Activated T-cell treated with anti-CD3 and anti-CD28 coated beads, Interleukin-2, amount 50 U/mL, for 1 hour (primary cell): ENCODE measurements at places on chromosomes 2 and 18.
A peak's percentile ranks its signal among the peaks of the same experiment; 100 is the strongest.

- DNase-seq, result no peak
Observed at GRCh38 chr2:196166876-196167275, 4.5 kb downstream of the STK17B start.

DNA sequence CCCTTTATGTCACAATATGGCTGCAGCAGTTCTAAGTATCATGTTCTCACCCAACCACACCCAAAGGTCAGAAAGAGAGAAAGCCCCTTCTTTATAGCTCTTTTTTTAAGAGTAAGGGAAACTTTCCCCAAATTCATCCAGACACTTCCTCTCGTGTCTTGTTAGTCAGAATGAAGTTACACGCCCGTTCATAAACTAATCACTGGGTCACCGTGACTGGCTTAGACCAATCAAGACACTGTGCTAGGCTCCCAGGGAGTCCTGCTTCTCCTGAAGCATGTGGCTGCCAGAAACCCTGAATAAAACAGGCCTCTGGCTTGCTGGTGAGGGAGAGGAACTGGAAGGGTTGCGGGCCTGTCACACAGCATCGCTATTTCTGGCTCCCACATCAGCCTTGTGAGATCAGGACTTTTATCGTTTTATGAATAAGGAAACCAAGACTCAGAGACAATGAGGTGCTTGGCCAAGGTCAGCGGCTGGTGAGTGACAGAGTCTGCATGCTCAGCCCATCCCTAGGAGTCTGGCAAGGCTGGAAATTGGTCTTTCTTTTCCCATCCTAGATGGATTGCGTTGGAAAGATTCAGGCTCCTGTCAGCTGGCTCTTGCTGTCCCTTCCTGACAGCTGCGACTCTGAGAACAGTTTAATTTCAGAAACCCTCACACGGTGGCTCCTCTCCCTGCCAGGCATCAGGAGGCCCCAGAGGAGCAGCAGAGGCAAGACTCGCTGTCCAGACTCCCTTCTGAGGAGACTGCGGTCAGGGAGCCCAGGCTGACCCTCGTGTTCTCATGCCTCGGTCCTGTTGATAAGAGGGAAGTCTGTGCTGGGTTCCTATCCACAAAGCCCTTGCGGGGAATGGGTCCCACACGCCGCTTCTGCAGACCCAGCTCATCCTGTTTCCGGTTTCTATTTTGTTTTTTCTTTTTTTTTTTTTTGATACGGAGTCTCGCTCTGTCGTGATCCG is 104.5 kb upstream of the TAF1B start:
- no peak for DNase-seq

- peak; percentile 92 for DNase-seq
Observed at GRCh38 chr2:60881047-60881932, at the start of gene REL. Gene REL (plus strand): TSS chr2:60881574. CDS start chr2:60881841, 267 bp downstream.

- no peak for DNase-seq
Observed at GRCh38 chr18:8685141-8685913, 20.0 kb upstream of the MTCL1 start.

DNA sequence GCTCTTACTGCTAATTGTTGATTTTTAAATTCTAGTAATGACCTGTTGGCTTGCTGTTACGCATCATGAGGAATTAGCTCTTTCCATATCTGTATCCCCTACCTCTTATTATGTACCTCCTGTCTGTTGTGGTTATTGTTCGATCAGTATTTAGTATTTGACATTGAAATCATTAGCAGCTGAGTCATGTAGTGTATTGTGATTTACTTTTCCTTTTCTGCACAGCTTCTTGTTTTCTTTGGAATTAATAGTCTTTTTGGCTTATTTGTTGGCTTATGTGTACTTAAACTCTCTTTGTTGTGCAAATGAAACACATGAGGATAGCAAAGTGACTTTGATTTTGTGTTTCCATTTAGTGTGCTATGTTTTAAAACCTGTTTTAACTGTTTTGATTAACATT is 4.3 kb downstream of the EPB41L5 start:
- no peak for DNase-seq

GRCh38 chr2:170019060-170019805 is 158.7 kb upstream of the MYO3B start:
- no peak for DNase-seq

- DNase-seq, result no peak
Observed at GRCh38 chr2:205913668-205914067, 172.3 kb downstream of the INO80D start.

DNA sequence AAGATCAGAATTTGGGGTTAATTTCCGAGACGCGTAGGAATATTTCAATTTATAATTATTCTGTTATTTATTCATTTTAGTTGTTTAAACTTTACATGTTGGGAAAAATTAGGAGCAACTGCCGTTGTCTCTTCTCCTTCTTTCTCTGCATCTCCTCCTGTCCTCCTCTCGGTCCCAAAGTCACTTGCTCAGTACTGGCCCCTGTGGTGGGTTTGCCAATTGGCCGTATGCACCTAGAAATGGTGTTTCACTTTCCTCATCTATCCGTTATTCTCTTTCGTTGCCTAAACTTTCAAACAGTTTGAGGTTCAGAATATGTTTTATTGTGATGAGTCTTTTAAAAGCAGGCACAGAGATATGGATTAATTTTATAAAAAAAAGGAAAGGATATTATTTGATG is 517.9 kb downstream of the PLCL1 start:
- no peak for DNase-seq

GRCh38 chr2:219803294-219803693 is 175.9 kb downstream of the SLC4A3 start:
- DNase-seq, result no peak

DNA sequence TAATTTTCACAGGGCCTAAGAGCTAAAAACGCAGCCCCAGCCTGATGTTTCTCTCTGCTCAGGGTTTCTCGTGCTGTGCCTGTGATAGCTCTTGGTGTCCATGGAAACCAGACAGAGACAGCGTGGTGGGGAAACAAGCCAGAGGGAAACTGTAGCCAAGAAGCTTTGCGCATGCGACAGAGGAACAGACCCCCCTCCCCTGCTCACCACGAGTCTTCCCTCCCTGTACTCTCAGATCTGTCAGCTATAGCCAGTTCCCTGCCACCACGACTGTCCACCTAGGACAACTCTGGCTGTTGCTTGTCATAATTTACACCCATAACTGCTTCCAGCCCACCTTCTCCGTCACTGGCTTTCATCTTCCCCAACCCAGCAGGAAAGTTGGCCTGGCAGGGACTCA is 13.2 kb upstream of the DNAJC27 start:
- DNase-seq, result no peak

GRCh38 chr2:170191166-170191866 is 13.4 kb downstream of the MYO3B start:
- no peak for DNase-seq

GRCh38 chr2:160334028-160334741 is 134.1 kb upstream of the ITGB6 start:
- peak; percentile 28 for DNase-seq

- no peak for DNase-seq
Observed at GRCh38 chr2:118492335-118492734, 355.1 kb downstream of the EN1 start.

GRCh38 chr2:163662141-163662780 is 73.5 kb downstream of the FIGN start:
- no peak for DNase-seq

- no peak for DNase-seq
Observed at GRCh38 chr18:68985172-68985820, 187.4 kb downstream of the CCDC102B start.

- no peak for DNase-seq
Observed at GRCh38 chr18:61549889-61550288, 216.7 kb downstream of the CDH20 start.

- no peak for DNase-seq
Observed at GRCh38 chr2:127700527-127701192, 637 bp upstream of the SFT2D3 start.

DNA sequence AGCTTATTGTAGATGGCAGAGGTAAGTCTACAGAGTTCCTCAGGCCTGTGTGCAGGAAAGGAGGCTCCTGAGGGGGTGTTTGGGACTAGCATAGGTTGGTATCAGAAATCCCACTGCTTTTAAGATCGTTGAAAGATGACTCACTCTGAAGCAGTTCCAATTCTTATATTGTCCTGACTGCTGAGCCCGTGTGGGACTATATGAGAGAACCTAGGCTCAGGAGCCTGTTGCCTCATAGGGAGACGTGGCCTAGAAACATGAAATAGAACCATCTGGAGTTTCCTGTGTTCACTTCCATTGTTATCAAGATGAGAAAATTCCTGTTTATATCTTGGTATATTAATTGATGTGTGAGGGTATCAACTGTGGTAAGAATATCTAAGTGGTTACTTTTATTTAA is 5.7 kb downstream of the CCT7 start:
- DNase-seq, result no peak

DNA sequence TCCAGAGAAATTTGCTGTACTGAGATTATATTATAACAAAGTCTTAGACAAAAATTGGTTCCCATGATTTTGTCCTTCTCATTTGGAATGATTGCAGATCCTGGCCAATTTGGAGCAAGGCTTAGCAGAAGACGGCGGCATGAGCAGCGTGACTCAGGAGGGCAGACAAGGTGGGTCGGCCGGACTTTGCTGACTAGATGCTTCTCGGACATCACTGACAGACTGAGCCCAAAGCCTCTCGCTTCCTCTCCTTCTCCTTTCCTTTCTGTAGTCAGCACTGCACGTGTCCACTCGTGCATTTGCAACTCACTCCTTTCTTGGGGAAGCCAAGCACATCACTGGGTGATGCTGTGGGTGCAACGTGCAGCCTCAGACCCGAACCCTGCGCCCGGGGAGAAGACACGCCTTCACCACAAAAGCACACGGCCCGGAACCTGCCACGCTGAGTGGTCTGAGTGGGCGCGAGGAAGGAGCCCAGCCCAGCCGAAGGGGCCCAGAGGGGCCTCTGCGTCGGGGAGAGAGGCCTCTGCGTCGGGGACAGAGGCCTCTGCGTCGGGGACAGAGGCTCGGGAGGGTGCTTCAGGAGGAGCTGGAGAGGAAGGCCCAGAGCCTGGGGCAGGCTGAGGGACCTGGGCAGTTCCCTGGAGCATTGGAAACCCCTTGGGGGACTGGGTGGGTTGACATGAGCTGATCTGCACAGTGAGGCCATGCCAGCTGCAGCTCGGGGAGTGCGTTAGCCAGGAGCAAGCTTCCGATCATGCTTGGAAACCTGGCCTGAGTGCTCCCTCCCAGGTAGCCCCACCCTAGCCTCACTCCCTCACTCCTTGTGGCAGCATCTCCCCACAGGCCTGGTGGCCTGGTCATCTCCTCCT is 61.6 kb downstream of the ADI1 start:
- DNase-seq, result no peak

DNA sequence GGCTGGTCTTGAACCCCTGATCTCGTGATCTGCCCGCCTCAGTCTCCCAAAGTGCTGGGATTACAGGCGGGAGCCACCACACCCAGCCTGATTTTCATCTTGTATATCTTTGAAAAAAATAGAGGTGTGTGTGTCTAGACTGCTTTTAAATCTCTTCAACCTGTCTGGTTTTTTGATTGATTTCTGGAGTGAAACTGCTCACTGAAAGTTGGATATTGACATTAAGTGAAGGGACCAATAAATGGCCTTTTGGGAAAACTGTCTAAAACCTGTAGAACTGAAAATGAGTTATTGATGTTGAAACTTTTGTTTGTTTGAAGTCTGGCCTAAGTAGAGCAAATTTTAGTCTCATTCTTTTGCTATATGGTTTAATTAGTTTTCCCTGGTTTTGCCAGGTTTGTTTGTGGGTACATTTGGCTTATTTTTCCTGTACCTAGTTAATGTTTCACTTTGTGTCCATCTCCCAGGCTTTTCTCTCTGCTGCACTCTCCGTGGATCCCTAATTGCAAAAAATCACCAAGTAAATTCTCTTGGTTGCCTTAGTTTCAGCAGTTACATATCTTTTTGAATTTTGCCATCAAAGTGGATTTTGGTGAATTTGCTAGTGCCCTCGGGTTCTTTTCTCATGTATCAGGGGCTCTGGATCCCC is 144.3 kb downstream of the MAP4K4 start:
- no peak for DNase-seq

GRCh38 chr2:88549616-88550292 is 77.5 kb downstream of the EIF2AK3 start:
- DNase-seq, result no peak

GRCh38 chr2:223635080-223635479 is 32.9 kb upstream of the SCG2 start:
- no peak for DNase-seq

DNA sequence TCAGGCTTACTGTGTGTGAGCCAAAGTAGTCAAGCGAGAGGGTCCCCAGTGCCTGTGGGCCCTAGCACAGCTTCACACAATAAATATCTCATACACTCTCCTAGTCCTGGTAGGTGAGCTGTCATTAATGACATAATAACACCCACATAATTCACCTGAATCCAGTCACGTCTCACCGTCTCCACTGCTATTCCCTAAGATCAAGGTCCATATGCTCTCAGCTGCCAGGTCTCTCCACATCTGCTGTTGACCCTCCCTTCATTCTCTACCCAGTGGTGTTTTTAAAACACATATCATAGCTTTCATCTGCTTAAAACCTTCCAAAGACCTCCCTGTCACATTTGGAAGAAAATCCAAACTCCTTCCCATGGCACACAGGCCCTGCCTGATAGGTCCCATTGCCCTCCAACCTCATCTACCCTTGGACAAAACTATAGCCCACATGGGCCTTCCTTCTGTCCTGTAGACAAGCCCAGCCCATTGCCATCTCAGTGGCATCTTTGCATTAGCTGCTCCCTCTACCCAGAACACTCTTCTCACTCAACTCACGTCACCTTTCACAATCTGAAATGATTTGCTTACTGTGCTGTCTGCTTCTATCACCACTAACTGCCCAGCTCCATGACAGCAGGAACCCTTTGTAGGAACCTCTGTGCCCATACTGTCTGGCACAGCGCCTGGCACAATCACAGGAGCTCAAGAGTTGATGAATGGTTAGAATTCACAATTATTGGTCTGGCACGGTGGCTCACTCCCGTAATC is 7.5 kb downstream of the KCNG3 start:
- no peak for DNase-seq

- DNase-seq, result no peak
Observed at GRCh38 chr2:240129311-240129710, 6.8 kb downstream of the COPS9 start.

GRCh38 chr18:3511980-3512379 is 62.0 kb downstream of the TGIF1 start:
- no peak for DNase-seq

GRCh38 chr2:148969659-148970061 is 68.8 kb upstream of the LYPD6B start:
- no peak for DNase-seq
